ENCODE measurements at places on chromosomes 12 and 14.

- DNase-seq, result no peak
Observed at GRCh38 chr12:28909291-28909690, 239.8 kb upstream of the FAR2 start.

DNA sequence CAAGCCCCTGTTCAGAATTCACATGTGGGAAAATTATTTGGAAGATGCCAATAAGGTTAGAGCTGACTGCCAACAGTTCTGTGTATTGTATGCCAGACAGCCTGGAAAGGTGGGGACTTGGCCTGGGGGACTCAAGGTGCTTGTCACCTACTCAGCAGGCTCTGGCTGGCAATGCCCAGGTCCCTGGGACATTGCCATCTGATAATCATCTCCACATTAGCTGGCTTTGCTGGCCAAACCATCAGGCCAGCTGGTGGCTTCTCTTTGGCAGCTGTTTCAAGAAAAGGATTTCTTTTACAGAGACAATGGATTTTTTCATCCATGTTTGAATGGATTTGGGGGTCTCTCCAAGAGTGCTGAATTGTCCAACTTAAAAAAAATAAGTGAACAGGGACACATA is 165.2 kb downstream of the BRMS1L start:
- DNase-seq, result no peak

GRCh38 chr12:71474791-71475190 is 35.2 kb downstream of the LGR5 start:
- no peak for DNase-seq

DNA sequence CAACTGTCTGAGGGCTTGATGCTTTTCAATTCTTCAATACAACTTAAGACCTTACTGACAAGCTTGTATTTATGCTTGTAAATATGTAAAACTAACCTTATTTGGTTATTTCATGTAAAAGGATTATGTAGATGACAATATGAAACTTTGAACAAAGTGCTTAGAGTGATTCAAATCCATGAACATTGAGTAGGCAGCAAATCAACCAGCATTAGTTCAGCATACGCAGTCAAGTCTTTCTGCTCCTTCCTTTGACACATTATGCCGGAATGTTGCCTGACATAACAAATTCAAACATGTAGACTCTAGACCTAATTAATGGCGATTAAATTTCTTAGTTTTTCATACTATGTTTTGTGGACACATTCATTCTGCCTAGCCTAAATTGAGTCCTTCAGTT is 105.2 kb downstream of the FGD4 start:
- no peak for DNase-seq
